ENCODE measurements at places on chromosomes 2 and 18.

DNA sequence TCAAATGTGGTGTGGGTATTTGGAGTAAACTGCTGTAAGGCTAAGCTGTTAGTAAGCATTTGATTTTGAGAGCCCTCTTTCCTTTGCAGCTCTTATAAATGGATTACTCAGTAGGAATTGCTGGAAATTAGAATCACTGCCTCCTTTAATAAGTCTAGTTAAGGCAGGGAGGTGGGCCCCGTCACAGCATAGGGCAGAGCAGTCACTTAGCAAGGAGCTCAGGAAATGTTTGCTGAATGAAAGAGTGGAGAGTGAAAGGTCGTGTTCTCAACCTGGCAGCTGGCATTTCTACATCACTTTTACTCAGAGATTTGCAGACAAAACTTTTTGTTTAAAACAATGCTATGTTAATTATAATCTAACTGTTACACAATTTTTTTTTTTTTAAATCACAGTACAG, 25.5 kb downstream of the ITGA6 start:
- DNase-seq, result no peak

- DNase-seq, result no peak
Observed at GRCh38 chr2:190060626-190061025, 1.9 kb downstream of the MSTN start.

DNA sequence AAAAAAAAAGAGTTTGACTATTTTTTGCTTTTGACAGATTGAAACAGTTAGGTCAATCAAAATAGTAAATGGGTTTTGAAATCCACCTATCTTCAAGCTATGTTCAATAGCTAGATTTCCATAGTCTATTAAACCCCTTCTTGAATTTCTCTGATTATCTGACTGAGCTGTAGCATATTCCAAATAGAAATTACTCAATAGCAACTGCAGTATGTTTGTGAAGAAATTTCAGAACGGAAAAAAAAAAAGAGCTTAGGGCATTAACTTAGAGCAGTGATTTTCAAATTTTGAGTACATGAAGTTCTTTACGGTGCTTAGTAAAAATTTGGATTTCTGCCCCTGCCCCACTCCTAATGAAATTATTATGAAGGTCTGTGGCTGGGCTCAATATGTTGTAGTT, 432.3 kb downstream of the LRP1B start:
- no peak for DNase-seq

- DNase-seq, result no peak
Observed at GRCh38 chr18:32358075-32358474, 112.6 kb downstream of the GAREM1 start.

- DNase-seq, result no peak
Observed at GRCh38 chr18:68177807-68178702, 536.9 kb downstream of the TMX3 start.

DNA sequence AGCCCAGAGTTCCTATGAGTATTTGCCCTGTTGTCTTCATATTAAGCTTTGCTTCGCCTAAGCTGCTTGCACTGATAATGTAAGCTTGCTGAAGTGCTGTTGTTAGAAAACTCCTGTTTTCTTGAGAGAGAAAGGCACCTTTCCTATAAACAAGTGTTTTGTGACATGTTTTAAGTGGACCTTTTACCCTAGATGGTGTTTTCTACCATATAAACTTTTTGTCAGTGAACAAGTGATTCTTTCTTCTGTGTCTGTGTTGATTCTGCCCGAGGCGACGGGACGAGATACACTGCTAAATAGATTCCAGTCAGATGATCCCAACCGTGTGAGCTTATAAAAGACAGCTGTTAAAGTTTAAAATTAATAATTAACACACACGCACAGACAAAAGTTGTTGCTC, 24.1 kb downstream of the CABLES1 start:
- no peak for DNase-seq

- no peak for DNase-seq
Observed at GRCh38 chr18:34729264-34729663, 19.2 kb downstream of the DTNA start.

GRCh38 chr2:40303746-40304145, 148.1 kb downstream of the SLC8A1 start:
- DNase-seq, result no peak

- DNase-seq, result no peak
Observed at GRCh38 chr2:37809525-37809924, 115.6 kb upstream of the RMDN2 start.

- no peak for DNase-seq
Observed at GRCh38 chr2:2291500-2292260, 39.4 kb downstream of the MYT1L start.

- no peak for DNase-seq
Observed at GRCh38 chr2:45014016-45014702, 4.9 kb upstream of the SIX2 start.

DNA sequence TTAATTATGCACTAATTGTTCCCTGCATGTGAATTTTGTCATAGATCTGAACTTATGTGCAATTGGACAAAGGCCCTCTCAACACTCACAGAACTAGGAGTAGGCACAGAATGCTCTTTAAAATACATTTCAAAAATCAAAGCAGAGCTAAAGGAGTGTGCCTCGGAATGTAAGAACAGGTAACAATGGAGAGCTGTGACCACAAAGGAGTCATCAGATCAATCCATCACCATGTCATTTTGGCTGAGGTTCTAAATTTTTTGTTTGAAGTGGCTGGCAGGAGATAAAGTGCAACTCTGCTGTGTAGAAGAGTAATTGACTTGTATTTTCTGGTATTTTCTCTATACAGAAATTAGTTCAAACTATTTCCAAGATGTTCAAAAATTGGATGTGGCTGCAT, 155.4 kb downstream of the NRP2 start:
- DNase-seq, result no peak

DNA sequence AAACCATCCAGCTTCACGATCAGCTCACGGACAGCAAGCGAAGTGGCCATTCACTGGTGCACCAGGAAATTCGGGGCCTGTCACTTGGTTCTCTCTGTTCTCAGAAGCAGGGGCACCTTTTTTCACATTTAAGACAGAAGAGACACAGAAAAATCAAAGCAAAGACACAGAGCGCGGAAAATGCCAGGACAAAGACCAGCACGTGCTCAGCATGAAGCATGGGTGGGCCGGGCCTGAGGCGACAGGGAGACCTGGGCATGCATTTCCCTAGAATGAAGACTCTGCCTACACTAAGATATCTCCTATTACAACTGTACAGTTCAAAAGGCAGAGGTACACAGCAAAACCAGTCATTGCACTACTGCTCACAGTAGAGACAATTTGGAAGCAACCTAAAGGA, 117.4 kb upstream of the ID2 start:
- no peak for DNase-seq

- DNase-seq, result no peak
Observed at GRCh38 chr2:12217175-12217574, 470.7 kb downstream of the LPIN1 start.

- DNase-seq, result no peak
Observed at GRCh38 chr2:170022692-170023091, 155.3 kb upstream of the MYO3B start.

DNA sequence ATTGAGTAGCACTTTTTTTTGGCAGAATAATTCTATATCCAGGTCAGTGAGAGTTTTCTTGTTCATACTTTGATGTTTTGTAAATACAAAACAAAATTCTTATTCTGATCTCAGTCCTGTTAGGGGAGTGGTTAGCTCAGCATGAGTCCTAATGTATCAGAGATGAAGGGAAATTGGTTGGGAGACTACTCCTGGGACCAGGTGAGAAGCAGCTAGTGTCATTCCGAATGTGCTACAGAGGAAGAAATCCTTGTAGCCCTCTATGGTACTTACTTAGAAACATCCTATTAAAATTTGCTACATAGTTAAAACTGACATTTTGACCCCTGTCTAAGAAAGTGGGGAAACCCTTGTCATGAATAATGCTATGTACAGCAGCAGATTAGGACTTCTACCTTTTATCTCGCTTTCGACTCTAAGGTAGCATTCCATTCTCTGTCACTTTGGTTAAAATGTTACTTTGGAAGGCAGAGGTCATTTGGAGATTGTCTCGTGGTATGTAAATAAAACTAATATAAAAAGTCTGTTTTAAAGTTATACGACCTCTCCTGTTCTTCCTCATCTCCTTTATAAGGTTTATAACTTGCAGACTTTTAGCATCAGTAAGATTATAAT, 65.8 kb downstream of the PARD3B start:
- DNase-seq, result no peak

DNA sequence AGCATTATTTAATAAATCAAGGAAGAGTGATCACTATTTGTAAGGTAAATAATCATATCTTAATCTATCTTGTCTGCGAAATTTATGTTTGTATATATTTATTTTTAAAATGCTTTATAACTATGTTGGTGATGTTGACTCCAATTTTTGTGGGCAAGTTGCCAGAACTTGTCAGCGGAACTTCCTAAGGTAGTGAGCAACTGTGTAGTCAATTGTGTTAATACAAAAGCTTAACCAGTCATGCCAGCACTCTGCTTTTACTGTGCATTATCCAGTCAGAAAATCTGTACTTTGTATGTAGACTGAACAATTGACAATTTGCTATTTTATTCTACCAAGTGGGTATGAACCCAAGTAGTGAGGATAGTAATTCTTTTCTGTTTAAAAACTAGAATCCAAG, 61.9 kb upstream of the RND3 start:
- no peak for DNase-seq

- no peak for DNase-seq
Observed at GRCh38 chr18:22689712-22690111, 243.4 kb upstream of the RBBP8 start.

DNA sequence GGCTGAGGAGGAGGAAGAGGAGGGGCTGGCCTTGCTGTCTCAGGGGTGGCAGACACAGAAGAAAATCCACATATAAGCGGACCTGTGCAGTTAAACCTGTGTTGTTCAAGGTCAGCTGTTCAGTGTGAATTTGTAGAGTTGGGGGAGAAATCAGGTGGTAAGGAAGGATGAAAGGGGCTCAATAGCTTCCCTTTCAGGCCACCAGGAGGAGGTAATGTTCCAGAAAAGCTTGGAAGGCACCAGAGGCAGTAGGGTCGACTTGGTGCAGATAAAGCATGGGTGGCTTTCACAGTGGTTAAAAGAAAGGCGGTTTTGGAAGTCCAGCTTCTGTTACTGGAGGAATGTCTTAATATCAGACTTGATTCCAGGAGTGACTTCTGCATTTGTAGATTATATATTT, 167.4 kb downstream of the THSD7B start:
- no peak for DNase-seq

Data from stimulated activated CD8-positive, alpha-beta memory T cell treated with anti-CD3 and anti-CD28 coated beads, Interleukin-4, amount 100 ng/mL, for 1 hour (primary cell).